Stimulated activated CD4-positive, alpha-beta T cell treated with anti-CD3 and anti-CD28 coated beads, Interleukin-15, amount 100 ng/mL, for 1 hour (primary cell): ENCODE measurements at places on chromosomes 1 and 21.
A peak's percentile ranks its signal among the peaks of the same experiment; 100 is the strongest.

GRCh38 chr21:39518055-39518846, 66.5 kb downstream of the SH3BGR start:
- no peak for DNase-seq

DNA sequence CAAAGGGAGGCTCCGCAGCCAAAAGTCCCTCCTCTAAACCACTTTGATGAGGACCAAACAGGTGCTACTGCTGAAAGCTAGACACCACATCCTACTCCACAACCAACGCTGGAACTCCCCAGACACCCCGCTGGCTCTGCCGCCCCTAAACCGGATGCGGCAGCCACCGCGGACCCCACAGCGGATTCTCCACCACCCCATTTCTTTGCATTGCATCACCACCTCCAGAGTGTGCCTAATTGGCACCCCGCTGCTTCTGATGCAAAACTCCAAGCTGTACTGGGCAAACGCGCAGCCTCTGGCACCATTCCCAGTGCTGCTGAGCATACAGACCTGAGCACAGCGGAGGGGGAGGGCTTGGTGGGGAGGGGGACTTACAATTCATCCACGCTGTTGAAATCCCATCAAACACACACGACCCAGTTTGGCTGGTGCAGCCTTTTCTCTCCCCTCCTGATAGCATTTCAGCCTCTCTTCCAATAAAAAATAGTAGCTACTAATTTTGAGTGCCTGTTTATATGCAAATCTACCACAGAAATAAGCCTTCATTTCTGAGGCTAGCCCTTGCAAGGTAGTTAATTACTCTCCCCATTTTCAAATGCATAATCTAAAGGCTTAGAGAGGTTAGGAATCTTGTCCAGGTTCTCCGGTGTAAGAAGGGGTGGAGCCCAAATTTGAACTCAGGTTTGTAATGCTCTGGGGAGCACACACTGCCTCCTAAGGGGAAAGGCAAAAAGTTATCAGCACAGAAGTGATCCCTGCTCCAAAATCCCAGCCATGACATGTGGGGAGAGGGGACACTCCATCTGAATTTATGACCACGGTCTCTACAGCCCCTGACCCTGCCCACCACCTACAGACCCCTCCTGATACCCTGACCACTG, 12.2 kb upstream of the RGS16 start:
- DNase-seq, result peak; percentile 68

DNA sequence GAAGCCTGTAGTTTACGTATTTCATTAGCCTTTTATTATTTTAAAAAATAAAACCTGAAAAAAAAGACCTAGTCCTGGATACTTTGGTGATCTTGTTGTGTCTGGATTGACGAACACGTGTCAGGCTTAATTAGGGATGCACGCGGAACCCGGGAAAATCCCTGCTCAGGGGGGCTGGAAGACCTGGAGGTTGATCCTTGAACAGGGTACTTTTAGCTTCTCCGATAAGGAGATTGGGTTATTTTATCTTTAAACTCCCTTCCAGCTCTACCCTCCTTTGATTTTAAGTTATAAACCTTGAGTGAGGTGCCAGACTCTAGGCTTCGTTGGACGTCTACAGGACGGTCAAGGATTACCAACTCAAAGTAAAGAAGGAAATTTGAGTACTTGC, 552 bp upstream of the ZNF691 start:
- no peak for DNase-seq

GRCh38 chr1:150066328-150066727, 1.2 kb upstream of the VPS45 start:
- no peak for DNase-seq

- DNase-seq, result no peak
Observed at GRCh38 chr1:208089149-208089548, 155.0 kb downstream of the PLXNA2 start.

DNA sequence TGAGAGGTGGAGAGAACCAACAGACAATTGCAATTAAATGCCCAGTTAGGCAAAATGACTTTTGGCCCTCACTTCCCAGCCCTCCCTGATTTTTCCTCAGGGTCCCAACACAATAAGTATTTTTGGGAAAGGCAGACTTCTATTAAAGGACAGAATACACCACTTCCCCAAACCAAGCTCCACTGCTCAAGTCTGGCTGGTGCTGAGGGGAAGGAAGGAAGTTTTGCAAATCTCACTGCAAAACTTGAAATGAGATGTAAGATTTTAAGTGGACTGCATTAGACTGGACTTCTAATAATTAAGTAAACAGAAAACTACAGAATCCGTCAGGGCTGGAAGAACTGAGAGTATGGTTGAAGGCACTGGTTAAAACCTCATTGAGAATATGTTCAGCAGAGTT, 32.2 kb upstream of the CD1D start:
- DNase-seq, result no peak

DNA sequence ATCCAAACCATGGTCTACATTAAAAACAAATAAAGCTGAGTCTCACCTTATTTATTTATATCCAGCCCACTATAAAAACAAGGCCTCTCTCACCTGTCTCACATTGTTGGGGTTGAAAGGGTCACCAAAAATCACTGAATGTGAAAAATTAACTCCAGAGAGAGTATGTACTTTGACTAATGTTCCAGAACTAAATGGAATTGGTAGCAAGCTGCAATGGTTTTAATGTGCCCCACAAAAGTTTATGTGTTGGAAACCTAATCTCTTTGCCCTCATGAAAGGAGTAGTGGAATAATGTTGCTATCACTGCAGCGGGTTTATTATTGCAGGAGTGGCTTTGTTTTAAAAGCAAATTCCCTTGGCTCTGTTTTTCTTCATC, 230.3 kb downstream of the LTN1 start:
- no peak for DNase-seq
